ENCODE measurements at places on chromosomes 3 and 15.

GRCh38 chr3:157573281-157573680 lies 70.1 kb upstream of the VEPH1 start:
- DNase-seq = no peak

DNA sequence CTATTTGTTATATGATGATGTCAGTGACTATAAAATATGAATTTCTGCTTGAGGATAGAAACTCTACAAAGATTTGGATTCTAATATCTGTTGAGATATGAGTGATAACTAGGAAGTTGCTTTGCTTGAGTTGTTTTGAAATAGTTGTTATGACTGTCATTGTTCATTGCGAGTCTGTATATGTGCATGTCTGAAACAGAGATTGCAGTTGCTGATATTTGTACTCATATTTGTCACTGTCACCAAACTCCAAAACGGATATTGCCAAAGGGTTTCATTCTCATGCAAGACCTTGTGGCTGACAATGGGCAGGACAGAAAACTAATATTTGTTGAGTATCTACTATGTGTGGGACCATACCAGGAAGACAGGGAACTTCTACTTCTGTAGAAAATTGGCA lies 240.2 kb downstream of the CD47 start:
- no peak for DNase-seq

GRCh38 chr3:17359911-17360310 lies 382.5 kb downstream of the TBC1D5 start:
- no peak for DNase-seq

- DNase-seq = no peak
Measured at GRCh38 chr3:143822374-143822773, 25.9 kb downstream of the SLC9A9 start.

- no peak for DNase-seq
Measured at GRCh38 chr3:141499284-141499683, 12.5 kb downstream of the RASA2 start.

GRCh38 chr3:14609506-14609905 lies 42.1 kb upstream of the CCDC174 start:
- no peak for DNase-seq

DNA sequence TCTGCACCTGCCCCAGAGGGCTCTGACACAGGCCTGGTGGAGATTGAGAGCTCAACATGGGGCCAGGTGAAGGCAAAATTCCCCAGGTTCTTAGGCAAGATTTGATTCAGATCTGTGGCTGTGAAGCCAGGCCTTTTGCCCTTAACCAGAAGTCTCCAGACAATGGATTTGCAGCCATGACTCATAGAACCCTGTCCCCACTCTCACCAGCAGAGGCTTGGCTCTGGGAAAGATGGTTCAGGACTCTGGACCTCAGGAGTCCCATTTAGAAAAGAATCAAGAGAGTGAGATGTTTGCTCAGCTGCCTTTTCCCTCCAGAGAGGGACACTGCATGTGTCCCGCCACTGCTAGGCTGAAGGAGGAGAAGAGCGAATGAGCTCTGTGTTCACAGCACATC lies 361.4 kb upstream of the ICE2 start:
- DNase-seq = no peak
